ENCODE measurements at places on chromosomes 11 and 22. TPM values are rescaled to one million over a fixed set of nuclear protein-coding genes. Genes with fewer than 3 reads are reported as not detected.

GRCh38 chr22:44888491-44889254, 121.1 kb downstream of the PHF21B start:
- DNase-seq, result no peak

GRCh38 chr11:47595029-47595428, 818 bp upstream of the C1QTNF4 start:
- no peak for DNase-seq

GRCh38 chr11:124676386-124676785, 2.7 kb downstream of the SPA17 start:
- DNase-seq, result no peak

- DNase-seq, result no peak
Measured at GRCh38 chr22:43925433-43926348, 2.1 kb downstream of the PNPLA3 start.

DNA sequence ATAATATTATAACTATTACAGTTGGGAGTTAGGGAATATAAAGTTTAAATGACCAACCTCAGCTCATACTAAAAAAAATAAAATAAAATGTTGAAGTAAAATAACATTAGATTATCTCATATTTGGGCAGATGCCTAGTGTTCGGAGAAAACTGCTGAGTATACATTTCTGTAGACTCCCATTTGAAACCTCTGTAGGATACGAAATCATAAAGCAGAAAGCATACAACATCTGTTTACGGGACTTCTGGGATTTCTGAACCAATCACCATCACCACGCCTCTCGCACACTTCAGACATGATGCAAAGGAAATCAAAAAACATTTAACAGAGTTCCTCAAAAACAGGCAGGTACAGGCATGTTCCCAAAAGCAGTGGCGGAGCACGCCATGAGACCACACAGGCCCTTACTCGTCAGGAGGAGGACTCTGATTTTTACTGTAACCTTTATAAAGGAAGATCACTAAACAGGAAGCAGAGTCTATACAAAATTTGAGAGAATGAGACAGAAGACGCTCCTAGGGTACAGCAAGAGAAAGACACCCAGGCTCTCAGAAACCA, 8.6 kb downstream of the ZNF195 start:
- no peak for DNase-seq

SGSM1 gene
- total RNA-seq, result 2.4 TPM

GPR83 gene
- total RNA-seq, result not detected

F2 gene
- total RNA-seq, result not detected

OOSP2 gene
- not detected for total RNA-seq

ASPHD2 gene
- total RNA-seq, result 3.0 TPM

OTOG gene
- total RNA-seq, result not detected
